ENCODE measurements at places on chromosomes 1 and 21.

DNA sequence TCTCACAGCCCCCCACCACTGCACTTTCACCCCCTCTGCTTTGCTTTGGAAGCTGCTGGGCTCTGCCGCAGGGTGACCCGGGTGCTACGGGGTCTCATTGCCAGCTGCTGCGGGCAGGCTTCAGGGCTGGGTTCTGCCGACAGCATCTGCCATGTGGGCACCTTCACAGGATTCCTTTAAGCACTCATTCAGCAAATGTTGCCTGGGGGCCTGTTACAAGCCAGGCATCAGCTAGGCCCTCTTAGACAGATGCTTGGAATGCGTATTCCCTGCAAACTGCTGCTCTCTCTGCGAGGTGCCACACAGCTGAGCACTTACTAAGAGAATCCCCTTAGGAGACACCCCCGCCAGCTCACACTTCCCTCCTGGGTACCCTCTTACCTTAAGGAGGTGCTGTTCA, 29.2 kb downstream of the COL16A1 start:
- no peak for DNase-seq

DNA sequence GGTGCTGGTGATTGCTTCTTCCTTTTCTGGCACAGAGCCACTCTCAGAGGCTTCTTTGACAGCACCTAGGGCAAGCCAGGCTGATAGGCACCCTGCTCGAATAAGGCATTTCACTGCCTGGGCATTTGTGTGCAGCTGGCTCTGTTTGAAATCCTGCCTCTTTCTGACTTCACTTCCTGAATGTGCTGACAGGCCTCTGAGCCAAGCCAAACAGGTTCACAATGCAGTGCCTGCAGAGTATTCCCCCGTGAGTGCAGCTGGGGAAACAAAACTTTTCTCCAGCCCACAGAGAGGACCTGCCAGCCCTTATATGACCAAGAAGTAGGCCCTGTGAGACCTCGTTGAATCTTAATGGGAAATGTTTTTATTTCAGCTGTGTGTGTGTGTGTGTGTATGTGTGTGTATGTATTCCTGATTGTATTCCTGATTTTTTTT, 10.4 kb downstream of the JUN start:
- no peak for DNase-seq

DNA sequence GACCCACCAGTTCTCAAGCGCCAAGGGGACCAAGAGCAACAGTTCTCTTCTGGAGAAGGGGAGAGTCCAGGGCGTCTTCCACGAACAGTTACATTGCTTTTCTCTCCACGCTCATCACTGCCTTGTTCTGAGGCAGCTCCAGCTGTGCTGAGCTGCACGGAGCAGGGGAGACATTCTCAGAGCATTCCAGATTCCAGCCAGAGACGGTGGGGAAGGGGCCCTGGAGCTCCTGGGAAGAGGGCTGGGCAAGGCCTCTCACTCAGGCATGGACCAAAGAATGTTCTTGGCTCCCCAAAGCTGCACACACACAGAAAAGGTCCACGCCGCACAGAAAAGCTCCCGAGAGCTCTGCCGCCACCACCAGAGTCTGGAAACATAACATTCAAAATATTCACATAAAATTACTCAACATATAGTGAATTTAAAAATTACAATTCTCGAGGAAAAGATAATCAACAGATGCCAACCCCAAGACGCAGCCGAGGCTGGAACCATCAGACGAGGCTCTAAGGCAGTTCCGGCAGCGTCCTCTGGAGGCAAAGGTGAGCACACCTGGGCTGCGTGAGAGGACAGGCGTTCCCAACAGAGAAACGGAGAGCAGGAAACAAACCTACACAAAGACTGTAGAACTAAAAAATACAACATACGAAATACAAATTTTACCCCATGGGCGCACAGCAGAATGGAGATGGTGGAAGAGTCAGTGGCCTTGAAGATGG, 40.5 kb downstream of the UBE2G2 start:
- DNase-seq: peak; percentile 28

DNA sequence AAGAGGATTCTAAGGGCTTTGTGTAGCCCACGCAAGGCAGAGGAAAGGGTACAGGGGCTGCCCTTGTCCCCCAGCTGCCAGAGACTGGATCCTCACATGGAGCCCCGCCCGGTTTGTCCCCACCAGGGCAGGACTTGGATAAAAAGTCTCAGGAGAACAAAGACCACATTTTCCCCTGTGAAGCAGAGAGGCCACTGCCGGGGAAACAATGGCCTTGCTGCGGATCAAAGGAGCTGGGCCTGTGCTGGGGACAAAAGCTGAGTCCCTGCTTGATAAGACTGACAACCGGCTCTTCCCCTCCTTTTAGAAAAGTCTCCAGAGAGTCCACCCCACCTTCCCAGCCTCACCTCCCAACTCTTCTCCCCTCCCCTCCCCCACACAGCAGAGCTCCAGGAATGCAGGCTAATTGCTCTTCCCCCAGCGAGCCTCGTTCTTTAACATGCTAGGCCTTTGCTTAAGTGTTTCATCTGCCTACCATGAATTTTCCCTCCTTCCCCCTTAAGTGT, 142.4 kb downstream of the PLPP3 start:
- DNase-seq: no peak

DNA sequence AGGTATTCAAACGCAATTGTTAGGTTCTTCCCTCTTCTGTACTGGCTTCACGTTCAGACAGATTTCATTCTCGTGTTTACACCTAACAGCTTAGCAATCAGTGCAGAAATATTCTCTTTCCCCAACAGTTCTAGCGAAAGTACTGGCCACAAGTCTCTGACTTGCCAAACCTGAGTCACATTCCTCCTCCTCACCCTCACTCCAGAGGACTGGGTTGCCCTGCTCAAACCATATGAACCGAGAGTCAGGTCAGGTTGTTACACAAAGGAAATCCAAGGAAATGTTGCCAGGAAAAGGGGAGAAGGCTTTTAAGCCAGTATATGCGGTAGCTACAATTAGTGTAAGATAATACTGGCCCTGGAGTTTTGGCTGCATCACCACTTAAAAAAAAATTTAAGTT, 282.5 kb downstream of the RGS7 start:
- DNase-seq: no peak

- DNase-seq: no peak
These were observed 6.1 kb upstream of the AK2 start for GRCh38 chr1:33042831-33043230.

DNA sequence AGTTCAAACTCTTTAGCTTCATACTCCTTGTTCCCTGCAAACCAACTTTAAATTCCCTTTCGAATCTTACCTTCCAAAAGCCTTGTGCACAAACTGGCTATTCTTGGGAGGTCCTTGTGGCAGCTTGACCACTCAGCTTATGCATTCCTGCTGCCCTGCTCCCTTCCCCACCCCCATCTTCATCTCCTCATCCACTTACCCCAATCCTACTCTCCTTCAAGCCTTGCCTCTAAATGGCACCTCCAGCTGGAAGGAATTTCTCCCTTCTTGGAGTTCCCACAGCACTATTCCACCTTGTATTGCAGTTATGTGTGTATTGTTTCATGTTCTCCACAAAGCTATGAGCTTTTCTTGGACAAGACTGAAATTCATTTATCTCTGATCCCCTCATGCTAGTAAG, 15.3 kb upstream of the DIRAS3 start:
- no peak for DNase-seq

DNA sequence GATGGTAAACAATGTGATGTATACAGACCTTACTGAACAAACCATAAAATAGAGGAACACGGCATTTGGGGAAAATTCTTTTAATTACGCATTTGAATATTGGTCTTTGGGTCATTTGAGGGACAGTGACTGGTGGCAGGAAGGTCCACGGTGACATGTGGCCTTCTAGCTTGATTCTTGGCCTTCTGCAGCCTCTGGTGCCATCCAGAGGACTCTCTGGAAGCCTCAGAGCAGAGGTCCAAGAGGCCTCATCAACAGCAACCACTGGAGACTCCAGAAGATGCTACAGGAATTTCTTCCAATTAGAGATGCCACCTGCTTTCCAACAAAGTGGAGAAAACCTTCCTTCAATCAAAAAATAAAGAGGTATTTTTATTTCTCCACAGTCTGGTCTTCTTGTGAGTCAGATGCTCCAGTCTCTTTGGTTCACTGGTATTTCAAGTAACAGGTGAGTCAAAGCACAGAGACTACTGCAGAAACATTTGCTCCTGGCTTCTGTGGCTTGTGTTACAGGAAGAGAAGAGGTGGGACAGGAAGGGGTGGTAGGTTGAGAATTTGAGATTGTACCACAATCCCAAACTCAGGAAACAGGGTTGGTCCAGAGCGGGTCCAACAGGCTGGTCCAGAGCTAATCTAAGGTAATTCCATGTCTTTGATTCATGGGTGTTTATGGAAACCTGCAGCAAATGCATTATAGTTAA, 2.7 kb upstream of the F5 start:
- no peak for DNase-seq

- no peak for DNase-seq
These were observed 48.2 kb downstream of the ADARB1 start for GRCh38 chr21:45122432-45123132.

GRCh38 chr1:235107368-235108184, 21.1 kb downstream of the TOMM20 start:
- DNase-seq: no peak

DNA sequence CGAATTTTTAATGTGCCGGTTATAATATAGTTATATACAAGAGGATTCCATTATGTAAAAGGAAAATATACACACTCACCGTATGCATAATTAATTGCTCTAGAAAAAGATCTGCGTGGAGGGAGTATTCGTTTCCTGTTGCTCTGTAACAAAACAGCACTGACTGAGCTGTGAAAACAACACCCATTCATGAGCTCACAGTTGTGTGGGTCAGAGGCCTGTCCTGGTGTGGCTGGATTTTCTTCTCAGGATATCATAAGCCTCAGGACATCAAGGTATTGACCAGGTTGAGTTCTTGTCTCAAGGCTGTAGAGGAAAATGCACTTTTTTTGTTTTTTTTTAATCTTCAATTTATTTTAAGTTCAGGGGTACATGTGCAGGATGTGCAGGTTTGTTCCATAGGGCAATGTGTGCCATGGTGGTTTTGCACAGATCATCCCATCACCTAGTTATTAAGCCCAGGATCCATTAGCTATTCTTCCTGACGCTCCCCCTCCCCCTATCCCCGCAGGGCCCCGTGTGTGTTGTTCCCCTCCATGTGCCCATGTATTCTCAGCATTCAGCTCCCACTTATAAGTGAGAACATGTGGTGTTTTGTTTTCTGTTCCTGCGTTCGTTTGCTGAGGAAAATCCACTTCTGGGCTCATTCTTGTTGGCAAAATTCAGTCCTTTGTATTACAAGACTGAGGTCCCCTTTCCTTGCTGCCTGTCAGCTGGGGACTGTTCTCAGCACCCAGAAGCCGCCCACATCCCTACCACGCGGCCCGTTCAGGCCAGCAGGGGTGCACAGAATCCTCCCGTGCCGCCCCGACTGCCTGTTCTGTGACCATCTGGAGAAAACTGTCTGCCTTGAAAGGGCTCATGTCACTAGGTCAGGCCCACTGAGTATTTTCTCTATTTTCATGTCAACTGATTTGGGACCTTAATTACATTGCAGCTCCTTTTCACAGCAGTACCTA, 87.4 kb upstream of the ERRFI1 start:
- DNase-seq: no peak

DNA sequence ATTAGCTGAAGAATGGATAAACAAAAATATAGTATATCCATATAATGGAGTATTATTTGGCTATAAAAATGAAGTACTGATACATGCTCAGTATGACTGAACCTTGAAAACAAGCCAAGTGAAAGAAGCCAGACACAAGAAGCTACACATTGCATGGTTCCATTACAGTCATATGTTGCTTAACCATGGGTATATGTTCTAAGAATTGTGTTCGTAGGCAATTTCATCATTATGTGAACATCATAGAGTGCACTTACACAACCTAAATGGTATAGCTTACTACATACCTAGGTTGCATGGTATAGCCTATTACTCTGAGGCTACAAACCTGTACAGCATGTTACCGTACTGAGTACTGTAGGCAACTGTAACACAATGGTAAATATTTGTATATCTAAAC, 28.6 kb upstream of the FCAMR start:
- DNase-seq: no peak

- no peak for DNase-seq
These were observed 23.5 kb downstream of the GLIS1 start for GRCh38 chr1:53715478-53715877.

GRCh38 chr1:107309962-107310361, 169.1 kb downstream of the NTNG1 start:
- no peak for DNase-seq

DNA sequence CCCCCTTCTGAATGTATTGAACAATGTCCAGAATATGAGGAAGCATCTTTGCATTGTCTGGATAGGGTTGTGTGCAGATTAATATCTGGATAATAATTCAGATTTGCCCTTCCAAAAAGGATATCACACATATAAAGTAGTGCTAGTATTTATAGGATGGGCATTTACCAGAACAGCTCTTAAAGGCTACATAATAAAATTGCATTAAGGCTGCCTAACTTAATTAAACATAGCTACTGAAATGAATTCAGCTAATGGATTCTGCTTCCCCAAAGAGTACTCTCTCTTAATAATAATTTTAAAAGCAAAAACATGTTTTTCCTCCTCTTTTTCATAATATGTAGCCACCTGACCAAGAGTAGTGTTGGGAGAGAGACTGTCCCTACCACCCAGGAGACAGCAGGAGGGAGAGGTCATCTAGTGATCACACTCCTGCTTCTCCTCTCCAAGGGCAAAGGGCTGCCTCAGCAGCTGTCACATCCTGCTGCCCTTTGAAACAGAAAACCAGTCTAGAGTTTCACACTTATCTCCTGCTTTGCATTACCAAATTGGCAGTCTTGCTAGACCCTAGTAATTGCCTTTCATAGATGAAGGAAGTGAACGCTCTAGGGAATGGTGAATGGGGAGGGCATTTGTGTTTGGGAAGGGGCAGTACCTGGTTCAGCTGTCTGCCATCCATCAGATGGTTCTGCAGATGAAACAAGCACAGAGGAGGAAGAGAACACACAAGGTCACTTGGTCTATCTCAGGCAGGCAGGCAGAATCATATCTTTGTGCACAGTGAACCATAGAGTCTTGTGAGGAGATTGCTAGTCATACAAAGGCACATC, 29.3 kb upstream of the DDAH1 start:
- DNase-seq: no peak

DNA sequence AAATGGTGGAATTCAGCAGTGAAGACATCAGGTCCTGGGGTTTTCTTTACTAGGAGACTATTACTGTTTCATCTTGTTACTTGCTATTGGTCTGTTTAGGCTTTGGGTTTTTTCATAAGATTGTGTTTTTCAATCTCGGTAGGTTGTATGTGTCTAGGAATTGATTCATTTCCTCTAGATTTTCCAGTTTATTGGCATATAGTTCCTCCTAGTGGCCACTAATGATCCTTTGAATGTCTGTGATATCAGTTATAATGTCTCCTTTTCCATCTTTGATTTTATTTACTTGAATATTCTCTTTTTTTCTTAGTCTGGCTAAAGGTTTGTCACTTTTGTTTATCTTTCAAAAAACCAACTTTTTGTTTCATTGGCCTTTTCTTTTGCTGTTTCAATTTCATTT, 233.0 kb downstream of the RWDD3 start:
- peak; percentile 18 for DNase-seq

DNA sequence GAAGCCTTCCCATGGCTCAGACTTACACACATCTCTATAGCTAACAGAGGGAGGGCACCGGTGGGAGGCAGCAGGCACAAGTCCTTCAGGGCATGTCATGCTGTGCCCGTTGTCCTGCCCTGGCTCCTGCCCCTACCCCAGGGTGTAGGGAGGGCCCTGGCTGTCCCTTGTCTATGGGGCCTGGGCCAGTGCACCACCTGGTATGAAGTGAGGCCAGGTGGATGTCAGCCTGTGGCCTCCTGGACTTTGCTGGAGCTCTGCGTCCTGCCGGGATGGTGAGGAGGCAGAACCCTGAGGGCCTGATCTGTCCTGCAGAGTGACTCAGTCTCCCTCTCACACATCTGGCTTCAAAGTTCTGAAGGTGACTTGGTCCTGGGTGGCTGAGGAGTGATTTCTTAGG, 47.3 kb upstream of the GPR37L1 start:
- peak; percentile 68 for DNase-seq
